ENCODE measurements at places on chromosomes 3 and 15.

DNA sequence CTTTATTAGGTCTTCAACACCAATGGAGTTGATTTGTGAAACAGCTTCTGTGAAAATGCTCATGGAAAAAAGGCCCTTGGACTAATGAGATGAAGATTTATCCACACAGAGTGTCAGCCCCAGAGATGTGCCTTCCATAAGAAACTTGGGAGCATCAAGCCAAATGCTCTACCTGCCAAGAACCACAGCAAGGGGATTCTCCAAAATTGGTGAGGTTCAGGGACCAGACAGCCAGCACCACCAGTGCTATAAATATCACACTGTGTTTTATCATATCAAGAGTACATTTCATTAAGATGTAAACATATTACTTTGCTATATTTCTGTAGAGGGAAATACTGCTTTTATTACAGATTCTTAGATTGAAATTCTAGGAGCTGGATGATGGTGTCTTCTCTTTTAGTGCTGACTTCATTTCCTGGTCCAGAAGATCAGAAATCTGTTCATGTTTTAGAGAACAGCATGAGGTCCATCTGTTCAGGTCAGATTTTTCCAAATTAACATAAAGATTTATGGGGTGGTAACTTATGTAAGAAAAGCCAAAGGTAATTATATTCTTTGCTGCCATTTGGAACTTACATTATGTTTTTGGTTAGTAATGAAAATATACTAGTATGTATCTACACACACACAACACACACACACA lies 17.7 kb downstream of the SLC35G2 start:
- no peak for DNase-seq

DNA sequence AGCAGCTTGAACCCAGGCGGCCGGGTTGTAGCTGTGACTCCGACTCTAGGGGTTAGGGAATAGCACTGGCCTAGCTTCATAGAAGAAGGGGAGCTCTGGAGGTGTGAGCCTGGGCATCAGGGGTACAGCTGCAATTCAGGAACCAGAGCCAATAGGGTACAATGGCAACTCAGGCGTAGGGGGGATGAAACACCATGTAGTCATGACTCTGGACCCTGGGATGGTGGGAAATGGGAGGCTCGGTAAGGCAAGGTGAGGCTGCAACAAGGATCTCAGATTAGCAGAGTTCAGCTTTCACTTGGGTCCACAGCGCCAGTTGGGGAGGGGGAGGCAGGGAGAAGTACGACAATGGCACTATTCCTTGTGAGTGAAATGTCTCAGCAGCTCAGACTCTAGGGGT lies 210.2 kb upstream of the LYSMD4 start:
- DNase-seq, result no peak

DNA sequence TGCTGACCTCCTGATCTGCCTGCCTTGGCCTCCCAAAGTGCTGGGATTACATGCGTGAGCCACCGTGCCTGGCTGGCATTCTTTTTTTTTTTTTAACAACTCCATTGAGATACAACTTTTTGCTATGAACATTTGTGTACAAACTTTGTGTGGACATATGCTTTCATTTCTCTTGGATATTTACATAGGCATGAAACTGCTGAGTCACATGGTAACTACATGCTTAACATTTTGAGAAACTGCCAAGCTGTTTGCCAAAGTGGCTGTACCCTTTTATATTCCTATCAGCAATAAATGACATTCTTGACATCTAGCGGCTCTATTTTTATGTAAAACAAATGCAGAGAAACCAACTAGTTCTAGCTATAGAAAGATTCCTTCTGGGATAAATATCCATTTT lies 8.7 kb upstream of the YEATS2 start:
- DNase-seq, result no peak

GRCh38 chr3:133153382-133153781 lies 115.2 kb downstream of the TMEM108 start:
- no peak for DNase-seq

DNA sequence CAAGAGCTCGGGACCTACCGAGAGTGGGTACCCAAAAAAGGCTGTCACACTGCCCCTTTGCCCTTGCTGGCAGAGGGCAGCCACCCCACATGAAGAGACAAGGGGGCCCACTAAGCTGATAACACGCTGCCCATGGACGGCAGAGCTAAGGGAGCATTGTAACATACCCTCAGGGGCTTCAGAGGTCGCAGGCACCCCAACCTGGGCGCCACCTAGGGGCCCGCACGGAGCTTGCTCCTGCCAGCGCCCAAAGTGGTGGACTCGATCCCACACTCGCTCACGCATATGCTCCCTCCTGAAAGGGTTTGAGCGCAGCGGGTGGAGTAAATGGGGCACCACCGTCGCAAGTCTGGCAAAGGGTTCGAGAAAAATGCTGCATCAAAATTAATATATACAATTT lies 975.4 kb downstream of the ZPLD1 start:
- no peak for DNase-seq

GRCh38 chr3:134663721-134664456 lies 13.1 kb upstream of the KY start:
- DNase-seq, result no peak

DNA sequence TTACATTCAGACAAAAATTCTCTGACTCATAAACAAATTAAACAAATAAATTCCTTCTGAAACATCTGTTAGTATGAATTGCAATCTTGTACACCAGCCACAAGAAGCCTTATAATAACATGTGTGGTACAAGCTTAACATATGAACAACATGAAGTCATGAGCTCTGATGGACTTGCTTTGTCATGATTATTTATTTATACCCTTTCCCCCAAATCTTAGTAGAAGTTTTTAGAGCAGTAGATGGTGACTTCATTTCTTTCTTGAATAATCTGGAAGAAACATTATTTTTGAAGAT lies 633.4 kb downstream of the EPHA3 start:
- DNase-seq, result no peak

Measured in stimulated activated CD4-positive, alpha-beta T cell treated with anti-CD3 and anti-CD28 coated beads, Interleukin-12 subunit alpha, Interleukin-12 subunit beta, amount 100 ng/mL, for 24 hours (primary cell).